H9 (cell line): ENCODE measurements at places on chromosomes 3 and 15. TPM values are rescaled to one million over a fixed set of nuclear protein-coding genes. Genes with fewer than 3 reads are reported as not detected.

MYO5A gene
- 21.8 and 22.0 TPM in 2 replicates for total RNA-seq

CNTN3 gene
- 0.29 TPM in 1 of 2 replicates, not detected in the other for total RNA-seq

MAP2K5 gene
- total RNA-seq, result 13.2 and 15.0 TPM in 2 replicates

HCN4 gene
- 10.5 and 10.6 TPM in 2 replicates for total RNA-seq

ADAMTS7 gene
- 23.1 and 25.0 TPM in 2 replicates for total RNA-seq

TM4SF4 gene
- not detected in 2 replicates for total RNA-seq

CAPN3 gene
- 0.31 and 0.53 TPM in 2 replicates for total RNA-seq

PRKAR2A gene
- total RNA-seq, result 38.7 and 39.1 TPM in 2 replicates

MYH15 gene
- 0.07 and 0.13 TPM in 2 replicates for total RNA-seq

ARNT2 gene
- total RNA-seq, result 9.5 and 10.5 TPM in 2 replicates

CDHR4 gene
- total RNA-seq, result not detected in 2 replicates

HHATL gene
- 0.46 TPM in 1 of 2 replicates, not detected in the other for total RNA-seq

BCL2A1 gene
- total RNA-seq, result not detected in 2 replicates

ATP8B4 gene
- total RNA-seq, result 0.52 and 0.61 TPM in 2 replicates

NAA50 gene
- 216 and 226 TPM in 2 replicates for total RNA-seq

SERINC4 gene
- 0.17 and 0.26 TPM in 2 replicates for total RNA-seq

RHCG gene
- total RNA-seq, result 0.28 and 0.31 TPM in 2 replicates

MYZAP gene
- total RNA-seq, result 0.63 and 0.72 TPM in 2 replicates

NXPE3 gene
- total RNA-seq, result 15.9 and 16.6 TPM in 2 replicates

POPDC2 gene
- total RNA-seq, result 0.37 and 0.97 TPM in 2 replicates

SI gene
- not detected in 2 replicates for total RNA-seq

COL6A5 gene
- total RNA-seq, result 0.04 TPM in 2 replicates

TMC3 gene
- total RNA-seq, result not detected in 2 replicates

CHDH gene
- 8.2 and 11.0 TPM in 2 replicates for total RNA-seq

ROPN1 gene
- not detected in 2 replicates for total RNA-seq

BNC1 gene
- not detected in 2 replicates for total RNA-seq

ITIH3 gene
- not detected in 2 replicates for total RNA-seq

OSBPL10 gene
- 42.7 and 46.7 TPM in 2 replicates for total RNA-seq

ANKRD63 gene
- 0.26 and 0.46 TPM in 2 replicates for total RNA-seq

ZKSCAN7 gene
- 7.0 and 8.7 TPM in 2 replicates for total RNA-seq

PLSCR1 gene
- total RNA-seq, result 48.9 and 54.8 TPM in 2 replicates

REC114 gene
- total RNA-seq, result not detected in 2 replicates

OXTR gene
- total RNA-seq, result 1.5 and 1.7 TPM in 2 replicates

SHF gene
- 21.7 and 22.3 TPM in 2 replicates for total RNA-seq

ALPK3 gene
- 17.7 and 18.0 TPM in 2 replicates for total RNA-seq

CPB1 gene
- not detected in 2 replicates for total RNA-seq

EPHB3 gene
- 0.59 and 1.0 TPM in 2 replicates for total RNA-seq

TTC21A gene
- 1.7 and 2.3 TPM in 2 replicates for total RNA-seq

TLR9 gene
- total RNA-seq, result not detected in 2 replicates

CCRL2 gene
- not detected in 2 replicates for total RNA-seq
